ENCODE measurements at places on chromosomes 2 and 18.

- no peak for DNase-seq
Observed at GRCh38 chr2:156005999-156006712, 326.4 kb downstream of the NR4A2 start.

GRCh38 chr2:132256251-132256902, 94.6 kb upstream of the ANKRD30BL start:
- DNase-seq, result no peak

GRCh38 chr2:69693775-69694450, 48.0 kb upstream of the ANXA4 start:
- DNase-seq, result no peak

GRCh38 chr2:110741491-110741980, 9.2 kb downstream of the ACOXL start:
- no peak for DNase-seq

GRCh38 chr2:95353055-95353575, 49.4 kb upstream of the FAHD2A start:
- DNase-seq, result no peak

- DNase-seq, result no peak
Observed at GRCh38 chr2:126381091-126381490, 274.9 kb upstream of the GYPC start.

- no peak for DNase-seq
Observed at GRCh38 chr2:220641137-220641536, 931.0 kb downstream of the EPHA4 start.

GRCh38 chr2:173766537-173767289, 198.5 kb downstream of the SP3 start:
- DNase-seq, result peak; percentile 14

- no peak for DNase-seq
Observed at GRCh38 chr2:237486819-237487448, at the start of gene MLPH. MLPH (plus strand) TSS chr2:237487251; CDS start chr2:237493427, 6,176 bp downstream.

- no peak for DNase-seq
Observed at GRCh38 chr18:60446821-60447220, 74.2 kb upstream of the MC4R start.

DNA sequence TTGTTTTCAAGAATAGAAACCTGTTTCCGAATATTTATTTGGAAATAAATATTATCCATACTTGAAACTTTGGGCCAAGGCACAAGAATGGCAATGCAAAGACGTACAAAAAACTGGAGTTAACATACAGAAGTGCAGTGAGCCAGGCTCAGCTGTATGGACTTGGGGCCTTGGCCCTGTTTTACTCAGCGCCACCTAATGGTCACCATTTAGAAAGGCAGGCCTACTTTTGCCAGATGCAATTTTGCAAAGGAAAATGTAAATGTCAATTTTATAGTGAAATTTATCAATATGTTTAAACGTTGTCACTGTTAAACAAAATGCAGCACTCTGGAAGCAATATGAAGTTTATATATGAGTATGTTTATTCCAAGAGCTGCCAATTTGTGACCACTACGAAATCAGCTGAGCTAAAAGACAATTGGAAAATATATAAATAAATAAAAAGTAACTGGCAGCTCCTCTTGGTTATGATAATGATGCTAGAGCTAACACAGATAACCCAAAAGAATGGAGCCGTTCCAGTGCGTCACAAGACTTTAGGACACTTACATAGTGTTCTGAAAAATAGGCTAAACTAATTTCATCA, 155.0 kb downstream of the ARHGAP15 start:
- DNase-seq, result no peak

DNA sequence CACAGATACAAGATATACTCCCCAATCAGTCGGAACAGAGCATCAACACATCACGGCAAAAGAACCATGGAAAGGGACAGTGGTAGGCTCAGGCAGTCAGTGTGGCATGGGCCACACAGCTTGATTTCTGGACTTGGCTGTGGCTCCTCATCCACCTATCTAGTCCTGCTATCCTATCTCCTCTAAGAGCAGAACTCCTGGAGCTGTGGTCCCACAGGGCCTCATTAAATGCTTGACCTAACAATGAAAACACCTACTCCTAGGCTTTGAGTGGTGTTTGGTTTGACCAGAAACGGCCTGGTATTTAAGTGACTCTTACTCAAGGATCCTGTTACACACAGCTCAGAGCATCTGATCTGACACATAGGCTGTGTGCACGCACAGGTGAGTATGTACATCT, 33.6 kb upstream of the SMAD2 start:
- no peak for DNase-seq

DNA sequence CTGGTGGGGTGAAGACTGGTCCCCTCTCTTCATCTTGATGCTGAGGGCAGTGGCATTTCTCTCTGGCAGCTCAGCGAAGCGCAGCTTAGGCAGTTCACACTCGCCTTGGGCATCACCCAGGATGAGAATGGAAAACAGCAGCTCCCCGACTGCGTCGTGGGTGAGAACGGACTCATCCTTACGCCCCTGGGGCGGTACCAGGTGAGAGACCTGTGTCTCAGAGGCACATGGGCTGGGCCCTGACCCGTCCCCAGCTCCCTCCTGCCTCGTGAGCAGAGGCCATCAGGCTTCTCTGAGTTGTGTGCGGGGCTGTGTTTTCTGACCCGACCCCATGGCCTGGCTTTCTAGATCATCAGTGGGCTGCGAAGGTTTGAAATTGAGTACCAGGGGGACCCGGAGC, 8.2 kb upstream of the CCDC74A start:
- DNase-seq, result no peak

DNA sequence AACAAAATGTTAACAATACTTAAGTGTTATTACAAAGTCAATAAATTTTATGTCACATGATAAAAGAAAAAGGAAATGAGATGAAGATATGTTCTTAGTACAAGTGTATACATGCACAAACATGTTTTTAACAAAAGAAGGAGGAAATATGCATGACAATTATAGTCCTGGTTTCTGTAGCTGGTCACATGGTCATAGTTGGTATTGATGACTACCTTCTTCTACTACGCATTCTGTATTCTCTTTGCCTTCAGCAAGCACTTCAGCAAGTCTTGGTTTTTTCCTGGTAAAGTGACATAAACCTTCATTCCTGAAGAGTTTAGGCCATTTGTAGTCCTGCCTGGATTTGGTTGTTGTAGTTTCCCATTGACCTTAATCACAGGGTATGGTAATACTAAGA, 121.3 kb upstream of the SYT4 start:
- DNase-seq, result no peak

DNA sequence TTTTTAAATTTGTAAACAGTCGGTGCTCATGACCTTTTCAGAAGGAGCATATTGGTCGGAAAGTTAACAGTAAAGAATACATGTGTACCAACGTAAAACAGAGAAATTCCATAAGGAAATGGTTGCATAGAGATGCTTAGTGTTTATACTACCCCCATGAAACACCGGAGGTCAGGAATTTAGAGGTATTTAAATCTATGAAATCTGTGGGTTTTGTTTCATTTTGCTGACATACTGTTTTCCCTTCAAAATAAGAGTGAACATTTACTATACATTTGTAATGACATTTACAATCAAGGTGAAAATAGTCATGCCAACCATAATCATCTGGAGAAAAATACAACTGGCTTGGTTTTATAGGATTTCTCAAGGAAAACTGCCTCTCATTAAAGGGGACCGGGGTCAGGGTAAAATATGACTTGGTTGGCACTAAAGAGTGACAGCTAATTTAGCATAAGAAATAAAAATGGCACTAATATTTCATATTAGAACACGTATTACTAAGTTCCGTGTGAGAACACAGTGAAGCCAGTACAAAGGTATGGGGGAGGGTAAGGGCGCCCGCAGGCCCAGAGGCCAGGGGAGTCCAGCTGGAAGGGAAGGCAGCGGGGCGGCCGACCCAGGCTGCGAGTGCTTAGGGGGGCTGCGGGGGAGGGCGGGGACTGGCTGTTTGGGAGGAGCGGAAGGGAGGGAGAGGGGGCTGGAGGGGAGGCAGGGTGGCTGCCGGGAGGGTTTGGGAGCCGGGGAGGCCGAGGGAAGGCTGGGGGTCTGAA, 1.1 kb upstream of the RNU4ATAC start:
- no peak for DNase-seq

GRCh38 chr2:66447677-66448076, 12.8 kb downstream of the MEIS1 start:
- no peak for DNase-seq

- no peak for DNase-seq
Observed at GRCh38 chr2:154911729-154912128, 213.2 kb downstream of the KCNJ3 start.

DNA sequence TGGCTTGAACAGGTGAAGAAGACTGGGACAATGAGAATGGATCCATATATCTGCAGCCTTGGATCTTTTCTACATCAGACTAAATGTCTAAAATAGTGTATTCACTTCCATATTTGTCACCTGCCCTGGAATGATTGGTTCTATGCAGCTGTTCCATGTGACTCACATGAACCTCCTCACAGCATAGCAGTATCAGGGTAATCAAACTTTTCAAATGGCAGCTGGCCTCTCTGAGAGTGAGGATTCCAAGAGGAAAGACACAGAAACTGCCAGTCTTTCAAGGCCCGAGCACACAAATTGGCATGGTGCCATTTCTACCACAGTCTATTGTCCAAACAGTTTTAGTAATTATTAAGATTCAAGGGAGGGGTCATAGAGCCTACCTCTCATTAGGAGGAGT, 859.3 kb downstream of the BCL11A start:
- DNase-seq, result no peak

DNA sequence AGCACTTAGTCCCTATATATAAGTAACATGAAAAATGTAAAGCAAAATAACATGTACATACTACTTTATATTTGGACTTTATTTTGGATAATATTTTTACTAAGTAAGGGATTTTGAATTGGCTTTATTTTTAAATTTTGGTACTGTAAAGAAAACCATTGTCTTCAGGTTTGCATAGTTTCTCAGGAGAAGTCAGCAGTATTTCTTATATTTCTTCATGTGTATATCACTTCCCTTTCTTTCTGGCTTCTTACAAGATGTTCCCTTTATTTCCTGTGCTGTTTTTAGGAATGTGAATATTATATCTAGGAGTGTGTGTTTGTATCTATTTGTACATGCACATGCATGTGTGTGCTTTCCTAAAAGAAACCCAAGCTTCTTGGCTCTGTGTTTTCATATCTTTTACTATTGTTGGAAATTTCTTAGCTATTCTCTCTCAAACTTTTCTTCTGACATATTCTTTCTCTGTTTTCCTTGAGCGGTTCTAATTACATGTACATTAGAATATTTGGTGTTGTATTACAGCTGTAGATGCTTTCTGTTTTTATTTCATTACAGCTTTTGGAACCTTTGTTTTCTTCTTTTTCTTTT, 1549.7 kb upstream of the ACVR2A start:
- DNase-seq, result no peak

DNA sequence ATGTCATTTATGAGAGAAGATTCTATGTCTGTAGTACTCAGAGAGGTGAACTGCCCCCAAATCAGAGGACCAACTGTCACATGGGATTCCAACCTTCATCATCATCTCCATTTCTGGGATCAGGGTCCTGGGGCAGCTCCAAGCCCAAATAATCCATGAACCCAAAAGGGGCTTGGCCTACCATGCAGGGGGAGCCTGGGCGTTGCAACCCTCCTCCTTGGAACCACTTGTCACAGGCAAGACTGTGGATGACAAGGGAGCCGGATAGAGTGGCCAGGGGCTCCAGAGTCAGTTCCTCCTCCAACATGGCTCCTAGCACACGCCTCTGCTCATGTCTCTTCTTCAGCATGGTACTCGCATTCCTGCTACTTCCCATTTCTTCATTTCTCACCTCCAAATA, 7.9 kb downstream of the CTLA4 start:
- DNase-seq, result no peak

DNA sequence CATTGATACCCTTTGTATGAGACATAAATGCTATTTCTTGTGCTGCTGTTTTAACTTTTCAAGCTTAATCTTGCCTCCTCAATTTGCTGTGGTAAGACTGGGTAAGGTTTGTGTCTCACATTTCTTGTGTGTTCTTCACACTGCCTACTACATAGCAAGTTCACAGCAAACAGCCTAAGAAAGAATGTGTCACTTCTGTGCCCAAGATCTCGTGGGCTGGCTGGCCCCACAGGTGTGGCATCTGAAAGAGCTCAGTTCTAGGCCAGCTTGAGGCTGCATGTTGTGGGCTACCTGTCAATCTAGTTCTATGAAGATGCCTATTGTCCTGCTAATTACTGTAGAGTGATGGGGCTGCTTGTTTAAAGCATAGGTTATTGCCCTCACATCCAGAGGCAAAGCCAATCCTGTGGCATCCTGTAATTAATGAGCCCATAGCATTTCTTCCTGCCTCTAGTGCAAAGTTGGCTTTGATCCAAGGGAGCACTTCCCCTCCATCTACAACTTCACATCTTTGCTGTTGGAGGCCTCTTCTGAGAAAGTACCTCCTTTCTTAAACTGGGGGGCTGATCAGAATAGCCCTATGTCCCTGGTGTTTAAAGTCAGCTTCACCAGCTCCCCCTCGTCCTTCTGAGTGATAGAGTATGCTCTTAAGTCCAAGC, 40.9 kb upstream of the ASPRV1 start:
- DNase-seq, result peak; percentile 35

- DNase-seq, result no peak
Observed at GRCh38 chr2:129803871-129804270, 175.6 kb upstream of the RAB6C start.

- DNase-seq, result no peak
Observed at GRCh38 chr18:11741505-11742145, 52.6 kb downstream of the GNAL start.

DNA sequence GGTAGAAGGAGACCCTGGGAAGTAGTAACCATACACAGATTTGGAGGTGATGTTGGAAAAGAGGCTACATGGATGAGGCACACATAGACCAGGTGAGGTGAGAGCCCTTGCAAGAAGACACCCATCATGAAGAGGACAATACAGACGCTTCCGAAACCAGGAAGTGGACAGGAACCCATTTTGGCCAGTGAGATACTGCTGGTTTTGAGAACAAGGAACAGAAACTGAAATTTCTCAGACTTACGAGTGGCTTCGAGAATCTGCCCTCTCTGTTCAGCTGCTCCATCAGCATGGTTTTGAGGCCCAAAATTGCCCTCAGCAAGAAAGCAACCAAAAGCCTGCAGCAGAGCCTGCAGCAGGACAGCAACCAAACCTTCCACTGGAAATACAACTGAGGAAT, 479.1 kb upstream of the NRXN1 start:
- no peak for DNase-seq

GRCh38 chr2:167331636-167332232, 443.5 kb downstream of the XIRP2 start:
- peak; percentile 85 for DNase-seq

DNA sequence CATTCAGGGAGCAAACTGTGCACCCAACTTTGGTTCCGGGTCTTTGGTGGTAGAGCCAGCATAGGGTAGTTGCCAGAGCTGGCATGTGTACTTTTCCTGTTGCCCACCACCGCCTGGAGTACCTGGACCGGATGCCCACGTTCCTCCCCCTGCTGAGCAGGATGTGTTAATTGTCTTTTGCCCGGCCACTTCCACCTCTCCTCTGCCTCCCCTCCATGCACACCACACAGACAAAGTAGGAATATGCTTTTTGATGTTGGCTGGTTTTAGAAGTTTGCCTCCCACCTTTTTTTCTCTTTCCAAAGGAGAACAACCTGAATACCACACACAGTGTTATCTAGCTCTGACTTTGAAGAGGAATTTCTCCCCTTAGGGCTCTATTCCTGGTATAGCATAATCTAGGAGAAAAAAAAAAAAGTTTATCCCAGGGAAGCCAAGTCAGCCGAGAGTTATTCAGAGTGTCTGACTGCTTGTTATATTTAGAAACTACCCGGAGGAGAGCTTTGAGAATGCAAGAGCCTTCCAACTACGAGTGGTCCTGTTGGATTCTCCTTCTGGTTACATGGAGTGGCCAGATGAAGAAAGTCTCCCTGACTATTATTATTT, 111.9 kb downstream of the SETBP1 start:
- DNase-seq, result no peak

- DNase-seq, result no peak
Observed at GRCh38 chr2:56705713-56706112, 521.9 kb downstream of the CCDC85A start.

Data from H1 (cell line).